ENCODE measurements at places on chromosomes 12 and 14.

GRCh38 chr12:108717243-108717642 is 14.1 kb downstream of the CORO1C start:
- no peak for DNase-seq

GRCh38 chr12:122420471-122421162 is 1.9 kb downstream of the CLIP1 start:
- DNase-seq: no peak

- peak; percentile 76 for DNase-seq
Measured at GRCh38 chr14:31449971-31450610, 7.2 kb downstream of the DTD2 start.

DNA sequence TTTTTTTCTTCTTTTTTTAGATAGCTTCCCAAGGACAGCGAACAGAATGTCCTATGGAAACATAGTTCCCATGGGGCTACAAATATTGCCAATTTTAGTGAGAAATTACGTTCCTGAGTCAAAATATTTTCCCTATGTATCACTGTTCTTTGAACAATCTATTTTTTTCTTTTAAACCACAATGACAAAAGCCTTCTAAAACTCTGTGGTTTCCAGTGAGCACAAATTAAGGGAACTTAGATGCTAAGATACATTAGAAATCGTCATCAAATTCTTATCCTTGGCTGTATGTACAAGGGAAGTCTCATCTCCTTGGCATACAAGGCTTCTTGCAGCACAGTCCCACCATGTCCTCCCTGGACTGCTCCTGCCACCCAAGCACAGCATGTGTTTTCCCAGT is 17.9 kb downstream of the CPM start:
- peak; percentile 92 for DNase-seq

DNA sequence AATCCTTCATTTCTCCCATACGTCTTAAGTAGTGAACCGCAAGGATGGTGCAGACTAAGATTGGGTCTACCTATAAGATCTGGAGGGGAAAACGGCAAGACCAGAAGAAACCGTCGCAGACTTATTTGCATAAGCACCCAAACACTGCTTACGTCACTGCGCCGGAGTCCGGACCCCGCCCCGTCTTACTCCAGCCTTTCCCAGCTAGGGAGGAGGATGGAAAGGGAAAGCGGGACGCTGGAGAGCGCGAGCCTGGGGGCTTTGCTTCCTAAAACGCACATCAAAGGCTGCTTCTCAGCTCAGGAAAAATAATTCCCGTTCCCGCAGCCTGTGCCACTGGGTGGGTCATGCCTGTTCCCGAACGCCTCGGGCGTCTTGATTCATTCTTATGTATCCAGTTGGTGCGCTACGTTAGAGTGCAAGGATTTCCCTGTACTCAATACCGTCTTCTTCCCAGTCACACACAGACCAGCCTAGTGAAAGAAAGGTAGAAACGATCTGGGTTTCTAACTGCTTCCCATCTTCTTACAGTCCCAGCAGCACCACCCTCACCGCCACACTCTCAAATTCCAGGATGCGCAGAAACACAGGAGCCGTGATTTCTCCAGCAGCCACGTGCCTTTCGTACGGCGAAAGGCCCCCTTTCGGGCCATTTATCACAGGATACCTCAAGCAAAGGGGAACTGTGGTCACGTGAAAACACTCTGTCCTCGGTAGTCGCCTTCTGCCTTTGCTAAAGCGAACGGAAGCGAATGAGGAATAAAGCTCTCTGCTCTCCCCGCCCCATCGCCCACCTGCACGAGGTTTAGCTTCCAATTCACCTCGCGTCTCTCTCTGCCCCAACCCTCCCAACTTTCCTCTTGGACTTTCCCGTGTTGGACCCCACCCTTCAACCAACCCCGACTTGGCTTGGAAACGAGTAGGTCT is 1.1 kb downstream of the SLC6A15 start:
- DNase-seq: peak; percentile 90

DNA sequence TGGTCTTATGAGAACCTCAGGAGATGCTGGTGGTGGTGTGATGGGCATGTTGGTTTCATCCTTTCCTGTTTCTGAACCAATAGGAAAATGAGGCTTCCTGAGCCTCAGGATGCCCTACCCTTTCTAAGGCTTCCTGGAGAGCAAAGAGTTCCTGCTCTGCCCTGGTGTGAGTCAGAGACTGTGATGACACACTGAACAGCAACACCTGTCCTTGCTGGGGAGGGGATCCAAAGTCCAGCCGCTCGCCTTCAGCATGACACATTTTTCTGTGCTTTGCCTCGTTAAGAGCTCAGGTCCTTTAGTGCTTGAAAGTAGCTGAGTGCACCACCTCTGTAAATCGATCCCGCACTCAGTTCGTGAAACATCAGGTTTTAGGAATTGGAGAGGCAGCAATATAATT is 116.0 kb downstream of the CACNA1C start:
- DNase-seq: peak; percentile 24

DNA sequence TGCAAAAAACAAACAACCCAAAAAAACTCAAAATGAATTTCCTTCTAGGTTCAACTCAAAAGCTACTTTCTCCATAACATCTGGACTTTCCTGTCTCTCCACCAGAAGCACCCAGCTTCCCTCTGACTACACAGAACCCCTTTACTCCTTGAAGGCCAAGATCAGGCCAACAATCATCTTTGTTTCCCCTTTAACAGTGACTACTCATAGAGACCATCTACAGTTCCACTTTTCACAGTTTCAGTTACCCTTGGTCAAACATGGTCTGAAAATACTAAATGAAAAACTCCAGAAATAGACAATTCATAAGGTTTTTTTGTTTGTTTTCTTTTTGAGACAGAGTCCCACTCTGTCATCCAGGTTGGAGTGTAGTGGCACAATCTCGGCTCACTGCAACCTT is 11.8 kb downstream of the GCH1 start:
- DNase-seq: no peak

Data from choroid plexus epithelial cell (primary cell).